Stimulated activated CD4-positive, alpha-beta T cell treated with anti-CD3 and anti-CD28 coated beads, Interleukin-2, amount 100 ng/mL, for 24 hours (primary cell): ENCODE measurements at places on chromosomes 1 and 21.

DNA sequence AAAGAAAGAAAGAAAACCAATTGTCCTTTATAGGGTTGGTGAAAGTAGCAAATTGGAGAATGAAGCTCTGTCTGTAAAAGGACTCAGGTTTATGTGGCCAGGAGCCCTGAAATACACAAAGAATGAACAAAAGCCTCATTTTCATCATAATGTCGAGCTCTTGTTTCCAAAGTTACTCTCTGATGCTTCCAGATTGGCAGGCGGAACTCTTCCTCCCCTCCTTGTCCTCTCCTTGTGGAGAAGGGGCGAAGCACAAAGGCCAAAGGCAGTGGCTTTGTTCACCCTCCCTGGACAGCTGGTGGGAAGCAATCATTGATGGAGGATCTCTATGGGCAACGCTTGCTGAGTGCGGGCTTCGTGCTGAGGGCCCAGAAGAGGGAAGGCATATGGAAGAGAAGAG, 5.6 kb downstream of the CA6 start:
- no peak for DNase-seq

DNA sequence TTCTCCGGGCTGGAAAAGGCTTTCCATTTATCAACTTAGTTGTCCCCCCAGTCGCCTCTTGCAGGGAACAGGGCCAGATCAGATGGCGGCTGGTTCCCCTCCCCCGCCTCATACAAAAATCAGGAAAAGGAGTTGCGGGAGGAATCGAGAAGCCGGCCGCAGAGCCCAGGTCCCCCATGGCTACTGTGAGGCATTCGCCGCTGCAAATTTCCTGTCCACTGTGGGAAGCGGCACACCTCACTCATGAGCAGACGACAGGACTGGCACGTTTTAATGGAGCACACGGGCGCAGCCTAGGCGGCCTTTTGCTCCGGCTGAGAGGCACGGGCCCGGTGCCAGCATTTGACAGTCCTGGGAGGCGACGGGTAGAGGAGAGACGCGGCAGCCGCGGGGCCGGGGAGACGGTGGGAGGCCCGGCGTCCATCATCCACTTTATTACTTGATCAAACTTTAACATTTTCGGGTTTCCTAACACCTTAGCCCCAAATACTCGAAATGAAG, 1.1 kb downstream of the GNG4 start:
- peak; percentile 23 for DNase-seq

DNA sequence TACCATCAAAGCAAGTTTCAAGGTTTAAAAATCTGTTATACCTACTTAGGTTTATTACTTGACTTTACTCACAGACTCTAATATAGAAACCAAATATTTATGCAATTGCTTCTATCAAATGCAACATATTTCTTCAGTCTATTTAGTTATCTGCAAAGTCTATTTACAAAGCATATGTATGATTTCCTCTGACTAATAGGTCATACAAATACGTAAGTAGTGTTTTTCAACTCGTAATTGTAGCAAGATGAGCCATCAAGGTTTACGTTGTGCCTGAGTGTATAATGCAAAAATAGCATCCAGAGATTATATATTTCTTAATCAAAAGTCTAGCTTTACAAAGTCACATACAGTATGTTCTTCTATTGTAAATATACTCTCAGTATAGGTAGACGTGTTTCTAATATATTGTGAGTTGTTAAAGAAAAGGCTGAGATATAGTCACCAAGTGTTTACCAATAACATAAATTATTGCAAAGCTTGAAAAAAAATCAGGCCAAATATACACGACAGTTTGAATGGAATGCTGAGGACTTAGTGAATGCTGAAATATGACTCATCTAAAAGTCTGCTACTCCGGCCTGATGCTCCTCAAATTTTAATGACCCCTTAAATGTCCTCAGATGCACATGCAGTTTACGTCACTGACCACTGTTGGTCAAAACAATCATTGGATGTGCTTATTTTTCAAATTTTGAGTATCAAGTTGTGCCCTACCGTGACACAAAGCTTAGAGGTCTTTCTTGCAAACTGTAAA, 48.4 kb downstream of the ADAMTS5 start:
- no peak for DNase-seq

DNA sequence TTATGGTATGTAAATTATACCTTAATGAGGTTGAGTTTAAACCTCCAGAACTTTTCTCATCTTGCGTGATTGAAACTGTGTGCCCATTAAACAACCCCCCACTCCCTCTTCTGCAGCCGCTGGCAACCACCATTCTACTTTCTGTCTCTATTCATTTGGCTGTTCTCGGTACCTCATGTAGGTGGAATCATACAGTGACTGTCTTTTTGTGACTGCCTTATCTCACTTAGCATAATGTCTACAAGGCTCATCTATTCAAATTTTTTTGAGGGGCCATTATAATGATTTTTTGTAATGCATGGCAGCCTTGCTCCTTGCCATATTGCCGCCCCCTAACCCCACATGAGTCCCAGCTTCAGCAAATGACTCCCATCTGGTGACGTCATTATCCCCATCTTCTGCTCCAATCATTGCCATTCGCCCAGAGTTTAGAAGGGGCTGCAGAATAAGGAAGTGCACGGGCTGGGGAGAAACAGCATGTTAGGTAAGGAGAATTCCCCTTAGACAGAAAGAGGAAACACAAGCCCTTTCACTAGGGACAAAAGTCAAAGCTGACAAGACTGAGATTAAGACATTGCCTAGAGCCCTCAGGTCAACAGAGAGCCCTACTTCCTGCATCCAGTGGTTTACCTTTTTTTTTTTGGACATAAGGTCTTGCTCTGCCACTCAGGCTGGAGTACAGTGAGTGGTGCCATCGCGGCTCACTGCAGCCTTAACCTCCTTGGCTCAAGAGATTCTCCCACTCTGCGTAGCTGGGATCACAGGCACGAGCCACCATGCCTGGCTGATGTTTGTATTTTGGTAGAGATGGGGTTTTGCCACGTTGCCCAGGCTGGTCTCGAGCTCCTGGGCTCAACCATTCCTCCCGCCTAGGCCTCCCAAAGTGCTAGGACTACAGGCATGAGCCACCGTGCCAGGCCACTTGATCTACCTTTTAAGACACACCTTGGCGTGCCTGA, 78.4 kb upstream of the ERRFI1 start:
- no peak for DNase-seq

GRCh38 chr21:36163750-36164741, 7.4 kb downstream of the DOP1B start:
- DNase-seq: no peak

DNA sequence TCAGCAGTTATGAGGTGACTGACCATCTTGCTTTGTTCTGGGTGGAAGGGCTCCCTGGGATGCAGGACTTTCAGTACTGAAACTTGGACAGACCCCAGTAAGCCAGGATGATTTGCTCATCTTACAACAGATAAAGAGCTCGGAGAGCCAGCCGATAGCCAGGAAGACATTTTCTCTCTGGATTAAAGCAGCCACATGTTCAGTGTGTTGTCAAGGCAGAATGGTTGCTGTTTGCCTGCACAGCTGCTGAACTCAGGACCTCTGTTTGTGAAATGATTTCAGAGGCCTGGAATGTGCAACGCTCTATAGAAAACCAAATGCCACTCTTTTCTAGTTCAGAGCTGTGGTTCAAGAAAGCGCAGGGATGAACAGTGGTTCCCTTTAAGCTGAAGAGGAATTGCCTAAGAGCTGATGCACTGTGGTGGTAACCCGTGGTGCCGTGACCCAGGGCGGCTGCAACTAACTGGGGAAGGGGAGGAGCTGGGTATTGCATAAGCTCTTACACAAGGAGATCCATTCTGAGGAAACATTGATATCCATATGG, 40.7 kb downstream of the CASQ2 start:
- DNase-seq: no peak

DNA sequence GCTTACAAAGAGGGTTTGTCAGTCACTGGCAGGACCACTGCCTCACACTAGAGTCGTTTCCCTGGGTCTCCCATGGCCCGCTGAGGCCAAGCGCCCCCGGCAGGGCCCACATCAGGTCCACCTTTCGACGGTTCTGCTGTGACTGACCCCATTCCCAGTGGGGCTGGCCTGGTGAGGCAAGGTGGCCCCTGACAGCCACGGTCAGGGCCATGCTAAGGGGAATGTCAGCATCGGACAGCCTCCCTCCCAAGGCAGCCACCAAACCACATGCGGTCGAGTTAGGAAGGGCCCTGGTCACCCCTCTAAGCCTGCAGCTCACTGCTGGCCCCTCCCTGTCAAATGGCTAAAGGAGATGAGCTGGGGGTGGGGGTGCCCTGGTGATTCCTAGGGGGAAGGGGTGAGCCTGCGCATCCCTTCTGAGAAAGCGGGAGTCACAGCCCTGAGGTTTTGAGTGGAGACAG, 2.9 kb upstream of the KIF17 start:
- no peak for DNase-seq

DNA sequence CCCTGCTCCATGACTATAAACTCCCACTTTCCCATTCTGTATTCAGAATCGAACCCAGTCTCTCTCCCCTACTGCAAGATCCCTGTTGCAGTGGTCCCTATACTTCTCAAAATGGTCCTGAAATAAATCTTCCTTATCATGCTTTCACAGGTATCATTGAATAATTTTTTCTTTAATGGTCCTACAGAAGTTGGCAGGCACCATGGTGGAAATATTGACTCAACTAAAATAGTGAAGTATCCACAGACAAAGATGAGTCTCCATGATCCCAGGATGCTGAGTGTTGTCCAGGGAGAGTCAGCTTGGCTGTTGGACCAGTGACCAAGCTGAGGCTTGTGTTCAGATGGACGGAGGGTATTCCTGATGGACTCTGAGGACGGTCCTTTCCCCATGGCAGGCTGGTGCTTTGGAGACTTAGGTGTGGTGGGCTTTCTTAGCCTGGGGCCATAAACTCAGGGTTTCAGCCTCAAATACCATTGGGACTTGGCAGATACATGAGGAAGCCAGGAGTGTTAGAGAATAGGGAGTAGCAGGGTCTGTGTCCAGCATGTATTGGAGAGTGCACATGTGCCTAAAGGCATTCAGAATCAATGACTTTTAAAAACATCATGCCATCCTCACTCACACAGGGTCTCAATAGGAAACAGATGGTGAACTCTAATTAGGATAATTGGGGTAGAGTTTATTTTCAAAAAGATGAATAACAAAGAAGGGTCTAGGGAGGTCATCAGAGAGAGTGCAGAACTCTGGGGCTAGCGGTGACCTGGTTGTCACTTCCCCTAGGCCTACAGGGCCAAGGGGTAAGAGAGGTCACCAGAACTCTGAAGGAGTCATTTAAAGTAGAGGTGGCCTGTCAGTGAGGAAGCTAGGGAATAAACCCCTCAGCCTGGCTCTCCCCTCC, 19.8 kb downstream of the TINAGL1 start:
- no peak for DNase-seq

DNA sequence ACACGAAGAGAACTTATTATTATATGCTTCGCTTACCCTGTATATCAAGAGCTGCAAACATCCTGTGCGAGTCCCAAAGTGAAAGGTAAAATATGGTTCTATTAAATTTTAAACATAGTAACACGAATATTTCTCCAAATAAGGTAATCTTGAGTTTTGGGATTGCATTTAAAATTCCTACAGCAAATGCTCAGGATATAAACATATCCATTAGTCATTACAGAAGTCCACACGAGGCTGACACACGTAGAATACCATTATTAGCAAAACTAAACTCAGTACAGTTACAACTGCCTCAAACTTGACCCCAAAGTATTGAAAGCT, 282 bp upstream of the LYPLAL1 start:
- DNase-seq: no peak

DNA sequence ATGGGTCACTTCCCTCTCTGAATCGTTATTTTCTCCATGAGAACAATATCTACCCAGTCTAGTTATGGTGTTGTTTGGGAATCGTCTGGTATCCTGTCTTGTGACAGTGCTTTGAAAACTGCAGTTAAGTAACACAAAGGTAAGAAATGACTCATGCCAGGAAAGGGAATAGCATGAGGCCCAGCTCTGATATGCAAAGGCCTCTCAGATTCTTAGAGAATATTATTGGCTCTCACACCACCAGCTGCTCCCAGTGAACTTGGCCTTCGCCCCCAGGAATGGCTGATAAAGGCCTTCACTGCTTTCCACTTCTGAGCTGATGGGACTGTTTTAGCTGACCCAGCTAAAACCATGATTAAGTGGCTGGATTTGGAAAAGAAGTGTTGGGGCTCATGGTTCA, 27.1 kb downstream of the NEK2 start:
- DNase-seq: no peak

DNA sequence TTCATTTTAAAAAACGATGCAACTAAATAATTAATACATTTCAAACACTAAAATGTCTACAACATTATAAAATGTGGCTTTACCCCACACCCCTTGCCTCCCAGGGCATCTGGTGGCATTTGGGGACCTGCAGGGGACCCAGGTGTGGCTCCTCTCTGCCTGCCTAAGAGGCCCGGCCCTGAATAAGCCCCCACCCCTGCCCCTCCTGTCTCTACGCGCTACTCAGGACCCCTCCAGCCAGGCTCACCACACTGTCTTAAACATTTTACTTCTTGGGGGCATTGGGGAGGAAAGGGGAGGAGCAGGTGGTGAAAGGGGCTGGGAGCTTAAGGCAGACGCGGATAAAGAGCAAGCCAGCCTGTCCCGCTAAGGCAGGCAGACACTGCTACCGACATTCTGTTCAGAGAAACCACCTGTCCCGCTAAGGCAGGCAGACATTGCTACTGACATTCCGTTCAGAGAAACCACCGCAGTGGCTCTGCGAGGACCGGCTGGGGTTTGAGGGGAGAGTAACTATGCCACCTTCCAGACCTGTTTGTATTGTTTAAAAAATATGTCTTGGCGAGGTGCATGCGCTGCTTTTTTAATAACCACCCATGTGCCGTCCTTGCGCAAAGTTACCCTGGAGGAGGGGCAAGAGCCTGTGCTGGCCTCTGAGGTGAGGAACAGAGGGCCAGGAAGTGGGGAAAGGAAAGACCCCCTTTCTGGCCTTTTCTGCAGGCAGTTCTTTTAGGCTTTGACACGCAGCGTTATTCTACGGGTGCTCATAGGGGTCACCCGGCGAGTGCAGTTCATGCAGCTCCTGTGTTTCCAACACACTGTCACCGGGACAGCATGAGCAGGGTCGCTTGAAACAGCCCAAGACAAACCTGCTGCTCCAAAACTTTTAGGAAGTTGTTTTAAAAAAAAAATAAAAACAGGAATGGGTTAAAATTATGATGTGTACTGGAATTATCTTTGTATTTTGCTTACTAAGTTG, 51.3 kb upstream of the RIPK4 start:
- DNase-seq: no peak

DNA sequence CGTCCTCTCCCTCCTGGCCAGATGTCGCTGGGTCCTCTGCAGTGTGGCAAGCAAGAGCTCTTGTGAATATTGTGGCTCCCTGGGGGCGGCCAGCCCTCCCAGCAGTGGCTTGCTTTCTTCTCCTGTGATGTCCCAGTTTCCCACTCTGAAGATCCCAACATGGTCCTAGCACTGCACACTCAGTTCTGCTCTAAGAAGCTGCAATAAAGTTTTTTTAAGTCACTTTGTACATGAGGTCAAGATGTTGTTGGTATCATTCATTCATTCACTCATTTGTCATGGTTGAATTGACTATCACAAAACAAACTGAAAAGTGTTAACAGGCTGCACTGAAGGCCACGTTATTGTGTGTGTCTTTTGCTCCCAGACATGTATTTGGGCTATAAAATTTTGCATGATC, 8.2 kb upstream of the PADI6 start:
- no peak for DNase-seq

GRCh38 chr21:44716984-44717383, 5.6 kb upstream of the TSPEAR start:
- no peak for DNase-seq
